GM23338 (cell line): ENCODE measurements at places on chromosomes 4 and X.
A peak's percentile ranks its signal among the peaks of the same experiment; 100 is the strongest.

DNA sequence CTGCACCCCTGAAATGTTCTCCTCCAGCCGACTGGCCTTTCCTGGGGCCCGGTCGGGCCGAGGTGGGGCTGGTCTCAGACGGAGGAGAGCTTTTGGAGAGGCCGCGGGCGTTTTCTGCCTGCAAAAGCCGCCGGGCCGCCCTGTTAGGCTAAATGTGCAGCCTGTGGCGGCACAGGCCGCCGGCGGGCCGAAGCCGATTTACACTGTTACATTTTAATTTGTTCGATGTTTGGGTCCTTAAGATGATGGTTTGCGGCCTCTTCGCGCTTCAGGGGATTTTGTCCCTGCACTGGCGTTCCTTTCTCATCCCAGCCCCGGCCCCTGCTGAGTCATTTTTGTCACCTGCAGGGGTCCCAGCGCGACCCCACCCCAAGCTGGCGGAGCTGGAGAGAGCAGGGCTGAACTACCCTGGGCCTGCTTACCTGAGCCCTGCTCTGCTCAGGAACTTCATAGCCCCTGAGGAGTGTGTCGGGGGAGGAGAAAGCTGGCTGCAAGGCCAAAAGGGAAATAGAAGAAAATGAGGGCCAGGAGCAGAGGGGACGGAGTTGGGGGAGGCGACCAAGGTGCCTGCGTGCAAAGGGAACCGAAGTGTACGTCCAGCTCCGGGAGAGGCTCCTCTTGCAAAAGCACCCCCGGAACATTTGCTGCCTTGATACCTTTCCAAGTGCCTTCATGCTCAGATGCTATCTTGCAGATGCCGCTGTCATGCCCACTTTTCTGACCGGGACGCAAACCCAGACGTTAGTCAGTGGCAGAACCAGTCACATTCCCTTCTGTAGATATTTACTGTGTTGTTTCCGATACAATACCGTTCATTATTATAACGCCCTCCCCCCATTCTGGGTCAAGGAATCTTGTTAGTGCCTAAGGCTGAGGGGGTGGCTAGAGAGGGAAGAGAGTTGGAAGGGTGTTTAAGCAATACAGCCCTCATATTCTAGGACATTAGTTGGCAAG, 977 bp upstream of the RBBP7 start:
- peak; percentile 46 for DNase-seq

DNA sequence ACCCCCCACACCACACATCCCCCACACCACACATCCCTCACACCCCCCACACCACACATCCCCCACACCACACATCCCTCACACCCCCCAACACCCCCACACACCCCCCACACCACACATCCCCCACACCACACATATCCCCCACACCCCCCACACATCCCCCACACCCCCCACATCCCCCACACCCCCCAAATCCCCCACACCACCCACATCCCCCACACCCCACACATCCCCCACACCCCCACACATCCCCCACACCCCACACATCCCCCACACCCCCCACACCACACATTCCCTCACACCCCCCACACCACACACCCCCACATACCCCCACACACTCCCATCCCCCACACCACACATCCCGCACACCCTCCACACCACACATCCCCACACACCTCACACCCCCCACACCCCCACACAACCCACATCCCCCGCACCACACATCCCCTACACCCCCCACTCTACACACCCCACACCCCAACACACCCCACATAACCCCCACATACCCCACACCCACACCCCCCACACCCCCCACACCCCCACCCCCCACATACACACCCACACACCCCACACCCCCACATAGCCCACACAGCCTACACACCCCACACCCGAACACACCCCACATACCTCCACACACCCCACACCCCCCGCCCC, 172.9 kb downstream of the DCLK2 start:
- no peak for DNase-seq

DNA sequence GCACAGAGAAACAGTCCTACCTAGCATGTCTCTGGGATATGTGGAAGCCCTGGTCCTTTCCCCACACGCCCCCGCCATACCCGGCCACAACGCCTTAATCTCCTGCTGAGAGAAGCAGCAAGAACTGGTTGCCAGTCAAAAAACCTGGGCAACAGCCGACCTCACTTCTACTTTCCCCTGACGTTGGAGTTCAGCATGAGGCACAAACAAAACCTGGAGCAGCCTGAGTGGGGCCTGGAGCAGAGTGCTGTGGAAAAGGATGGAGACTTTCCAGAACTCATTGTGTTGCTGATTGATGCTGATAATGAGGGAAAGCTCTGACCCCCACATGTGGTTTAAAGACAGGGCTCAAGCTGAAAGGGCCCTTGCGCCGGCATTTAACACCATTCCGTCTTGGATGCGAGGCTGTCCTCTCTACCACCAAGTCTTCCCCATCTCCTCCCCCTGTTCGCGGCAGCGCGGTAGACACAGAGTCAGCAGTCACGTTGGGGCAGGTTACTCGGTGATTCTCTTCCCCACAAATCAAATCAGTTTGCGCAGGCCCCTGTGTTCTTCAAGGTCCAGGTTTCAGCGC, 666 bp downstream of the CCDC158 start:
- peak; percentile 47 for DNase-seq

DNA sequence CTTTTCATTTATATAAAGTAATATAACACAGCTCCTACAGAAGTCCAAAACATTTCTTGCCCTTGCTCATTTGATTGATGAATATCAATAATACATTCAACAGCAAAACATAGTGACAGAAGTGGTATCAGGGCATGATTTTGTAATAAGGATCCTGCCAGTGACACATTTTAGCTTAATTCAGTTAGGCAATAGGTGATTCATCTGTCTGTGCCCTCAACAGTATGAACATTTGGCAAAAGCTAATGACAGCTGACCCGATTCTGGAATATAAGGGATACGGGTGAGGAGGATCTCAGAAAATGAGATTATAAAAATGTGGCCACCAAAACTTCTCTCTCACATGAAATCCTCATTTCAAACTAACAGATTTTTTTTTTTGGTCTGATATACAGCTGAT, 294.0 kb downstream of the CAMK2D start:
- no peak for DNase-seq

GRCh38 chr4:4388311-4388790, 1.4 kb downstream of the NSG1 start:
- no peak for DNase-seq

DNA sequence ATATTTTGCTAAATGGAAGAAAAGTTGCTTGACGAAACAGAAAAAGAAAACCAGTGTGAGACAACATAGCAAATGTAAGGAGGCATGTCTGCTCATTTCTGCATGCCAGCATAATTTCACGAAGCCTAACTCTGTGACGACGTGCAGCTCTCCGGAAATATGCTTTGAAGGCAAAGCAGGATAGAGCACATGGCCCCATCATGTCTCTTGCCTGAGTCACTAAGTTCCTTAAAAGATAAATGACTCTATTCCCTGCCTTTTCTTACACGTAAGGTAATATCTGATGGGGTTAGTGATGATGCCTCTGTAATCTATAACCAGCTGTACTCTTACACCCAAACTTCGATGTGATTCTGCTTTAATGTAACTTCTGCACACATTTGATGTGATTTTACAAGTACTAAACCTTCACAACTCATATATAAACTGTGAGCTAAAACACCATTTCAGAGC, 64.5 kb downstream of the ANXA3 start:
- no peak for DNase-seq

DNA sequence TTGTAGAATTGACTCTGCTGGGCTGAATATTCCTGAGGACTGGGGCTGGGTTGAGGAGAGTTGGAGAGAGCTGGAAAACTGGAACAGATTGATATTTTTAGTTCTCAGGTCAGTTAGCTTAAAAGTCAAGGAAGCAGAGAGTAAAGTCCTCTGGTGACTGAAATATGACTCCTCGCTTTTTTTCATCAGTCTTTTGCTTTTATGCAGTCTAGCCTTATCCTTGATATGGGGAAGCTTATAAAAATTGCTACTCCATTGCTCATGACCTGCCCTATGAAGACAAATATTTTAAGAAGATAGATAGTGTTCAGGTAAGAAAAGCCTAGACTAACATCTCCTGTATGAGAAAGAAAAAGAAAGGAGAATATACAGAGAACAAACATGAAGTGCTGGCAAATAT, 152.7 kb downstream of the C4orf33 start:
- no peak for DNase-seq

DNA sequence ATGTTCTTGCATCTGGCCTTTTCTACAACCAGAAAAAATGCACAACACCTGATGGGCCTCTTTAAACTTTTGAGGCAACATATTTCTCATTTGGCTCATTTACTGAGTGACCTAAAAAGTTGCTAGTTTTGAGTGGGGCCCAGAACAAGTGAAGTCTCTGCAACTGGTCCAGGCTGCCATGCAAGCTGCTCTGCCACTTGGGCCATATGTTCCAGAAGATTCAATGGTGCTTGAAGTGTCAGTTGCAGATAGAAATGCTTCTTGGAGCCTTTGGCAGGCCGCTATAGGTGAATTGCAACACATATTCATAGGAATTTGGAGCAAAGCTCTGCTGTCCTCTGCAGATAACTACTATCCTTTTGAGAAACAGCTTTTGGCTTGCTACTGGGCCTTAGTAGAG, 66.4 kb upstream of the RLIM start:
- DNase-seq: no peak

- peak; percentile 21 for DNase-seq
These were observed 38.4 kb upstream of the ZNF518B start for GRCh38 chr4:10495651-10496050.

GRCh38 chrX:29066516-29066915, 479.3 kb downstream of the IL1RAPL1 start:
- no peak for DNase-seq

DNA sequence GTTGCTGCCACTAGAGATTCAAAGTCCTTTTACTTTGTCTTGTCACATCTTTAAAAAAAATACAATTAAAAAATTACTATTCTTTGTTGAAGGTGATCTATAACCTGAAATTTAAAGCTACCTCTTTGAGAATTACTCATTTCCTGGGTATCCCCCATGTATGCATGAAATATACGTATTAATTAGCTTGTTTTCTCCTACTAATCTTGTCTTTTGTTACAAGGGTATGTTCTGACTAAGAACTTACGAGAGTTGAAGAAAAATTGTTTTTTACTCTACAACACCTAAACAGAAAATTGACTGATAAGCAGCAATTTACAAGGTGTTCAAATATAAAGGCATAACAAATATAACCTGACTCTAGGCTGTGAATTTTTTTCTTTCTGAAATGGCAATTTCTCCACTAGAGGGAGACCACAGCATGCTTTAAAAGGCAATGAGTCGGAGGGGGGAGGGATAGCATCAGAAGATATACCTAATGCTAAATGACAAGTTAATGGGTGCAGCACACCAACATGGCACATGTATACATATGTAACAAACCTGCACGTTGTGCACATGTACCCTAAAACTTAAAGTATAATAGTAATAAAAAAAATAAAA, 249.6 kb downstream of the OPHN1 start:
- peak; percentile 65 for DNase-seq

DNA sequence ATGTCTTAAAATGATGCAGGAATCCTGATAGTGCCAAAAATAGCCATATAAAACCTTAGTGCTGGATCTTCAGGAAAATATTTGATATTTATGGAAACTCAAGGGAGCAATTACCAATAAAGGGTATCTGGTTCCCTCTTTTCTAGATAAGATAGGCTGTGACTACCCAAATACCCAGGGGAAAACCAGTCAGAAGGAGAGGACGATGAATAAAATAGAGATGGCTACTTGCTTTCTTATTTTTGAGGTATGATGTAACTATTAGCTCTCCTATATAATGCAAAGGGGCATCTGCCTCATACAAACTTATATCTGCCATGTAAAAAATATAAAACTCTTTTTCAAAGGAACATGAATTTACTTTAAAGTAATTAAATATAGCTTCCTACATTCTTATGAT, 23.4 kb upstream of the COX18 start:
- DNase-seq: no peak

GRCh38 chrX:13239272-13239671, 80.6 kb downstream of the ATXN3L start:
- DNase-seq: no peak
